ENCODE measurements at places on chromosomes 11 and 22.

GRCh38 chr22:44219101-44219870 is 38.6 kb downstream of the PARVG start:
- no peak for ATAC-seq

DNA sequence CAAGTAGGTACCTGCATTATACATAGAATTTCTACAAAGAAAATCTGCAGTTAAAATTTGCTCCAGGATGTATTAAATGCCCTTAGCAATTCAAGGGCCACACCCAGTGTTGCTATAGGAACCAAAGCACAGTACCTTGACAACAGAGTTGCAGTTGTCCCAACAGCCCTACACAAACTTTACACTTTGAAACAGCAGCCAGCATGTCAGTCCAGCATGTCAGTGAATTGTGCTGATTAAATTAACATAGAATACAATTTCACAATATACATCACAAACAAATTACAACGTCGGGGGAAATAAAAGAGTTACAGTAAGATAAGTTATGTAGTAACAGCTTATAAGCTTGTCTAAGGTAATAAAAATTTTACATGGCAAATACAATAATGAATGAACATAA is 389.2 kb downstream of the SOX6 start:
- ATAC-seq, result no peak

GRCh38 chr11:91921974-91922373 is 302.6 kb upstream of the FAT3 start:
- ATAC-seq, result peak; percentile 26

DNA sequence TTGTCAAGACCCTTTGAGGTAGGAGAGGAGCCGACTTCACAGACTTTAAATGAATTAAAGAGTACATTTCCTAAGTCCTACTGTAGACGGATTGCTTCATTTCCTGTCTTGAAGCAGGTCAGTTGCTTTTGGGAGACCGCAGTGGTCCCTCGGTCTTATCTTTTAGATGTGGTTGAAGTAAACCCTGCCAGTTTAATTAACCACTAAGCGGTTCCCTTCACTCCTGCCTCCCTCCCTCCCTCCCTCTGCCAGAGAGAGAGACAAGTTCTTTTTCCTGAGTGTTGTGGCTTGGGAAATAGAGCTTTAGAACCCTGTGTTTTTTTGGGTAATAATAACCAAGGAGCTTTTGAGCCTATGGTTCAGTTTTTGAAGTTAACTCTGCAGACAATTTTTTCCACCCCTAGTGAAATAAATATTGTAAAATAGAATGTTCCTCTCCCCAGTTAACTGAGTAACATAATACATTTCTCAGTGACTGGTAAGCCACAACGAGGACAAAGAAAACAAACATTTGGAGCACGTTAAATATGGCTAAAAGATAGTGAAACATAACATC is 147.5 kb downstream of the LDLRAD3 start:
- ATAC-seq, result no peak

GRCh38 chr11:22552885-22553284 is 72.7 kb downstream of the FANCF start:
- ATAC-seq, result no peak

DNA sequence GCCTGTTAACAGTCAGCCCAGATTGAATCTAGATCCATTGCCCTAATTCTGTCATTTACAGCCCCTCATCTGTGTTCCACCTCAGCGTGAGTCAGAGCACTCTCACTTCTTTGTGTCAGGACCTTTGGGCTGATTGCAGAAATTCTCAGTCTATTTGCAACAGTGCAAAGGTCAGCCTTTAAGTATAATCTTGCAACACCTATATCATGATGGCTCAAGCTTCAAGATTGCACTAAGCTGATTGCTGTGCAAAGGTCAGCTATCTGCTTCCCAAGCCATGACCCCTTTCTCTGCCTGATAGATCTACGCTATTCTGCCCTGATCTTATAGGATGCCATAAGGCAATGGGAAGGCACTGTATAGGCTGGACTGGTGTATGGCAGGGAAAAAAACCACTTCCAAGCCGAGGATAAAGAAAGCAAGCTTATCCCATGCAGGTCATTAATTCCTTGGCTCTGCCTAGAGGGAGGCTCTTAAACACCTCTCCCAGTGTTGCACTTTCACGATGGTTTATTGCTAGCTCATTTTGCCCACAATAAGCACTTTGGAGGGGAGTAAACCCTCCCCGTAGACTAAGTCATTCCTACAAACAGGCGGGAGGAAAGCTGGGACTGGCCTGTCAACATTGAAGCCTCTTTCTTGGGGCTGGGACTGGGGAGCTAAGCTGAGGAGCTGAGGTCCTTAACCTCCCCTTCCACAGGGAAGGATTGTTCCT is 100.6 kb downstream of the RRAS2 start:
- ATAC-seq, result peak; percentile 32

GRCh38 chr11:96341211-96342013 is 1.6 kb downstream of the MAML2 start:
- peak; percentile 22 for ATAC-seq

GRCh38 chr22:42889304-42889703 is 32.2 kb upstream of the ARFGAP3 start:
- no peak for ATAC-seq

GRCh38 chr22:48886604-48887393 is 940.9 kb downstream of the BRD1 start:
- no peak for ATAC-seq

DNA sequence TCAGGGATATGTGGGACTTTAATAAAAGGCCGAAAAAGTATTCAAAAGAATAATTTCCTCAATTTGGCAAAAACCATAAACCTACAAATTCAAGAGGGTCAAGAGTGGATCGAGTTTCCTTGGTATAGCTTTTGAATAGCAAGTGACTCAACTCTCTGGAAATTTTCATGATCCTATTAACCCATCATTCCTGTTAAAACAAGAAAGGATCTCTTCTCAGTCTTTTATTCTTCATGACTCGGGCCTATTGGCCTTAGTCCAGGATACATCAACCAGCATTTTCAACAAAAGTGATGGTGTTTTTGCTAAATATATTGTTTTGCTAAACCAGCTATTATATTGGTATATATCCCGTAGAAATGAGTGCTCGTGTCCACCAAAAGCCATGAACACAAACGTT is 110.3 kb downstream of the ATXN10 start:
- ATAC-seq, result no peak

- no peak for ATAC-seq
These were observed 70.8 kb downstream of the PANX1 start for GRCh38 chr11:94199136-94200130.

DNA sequence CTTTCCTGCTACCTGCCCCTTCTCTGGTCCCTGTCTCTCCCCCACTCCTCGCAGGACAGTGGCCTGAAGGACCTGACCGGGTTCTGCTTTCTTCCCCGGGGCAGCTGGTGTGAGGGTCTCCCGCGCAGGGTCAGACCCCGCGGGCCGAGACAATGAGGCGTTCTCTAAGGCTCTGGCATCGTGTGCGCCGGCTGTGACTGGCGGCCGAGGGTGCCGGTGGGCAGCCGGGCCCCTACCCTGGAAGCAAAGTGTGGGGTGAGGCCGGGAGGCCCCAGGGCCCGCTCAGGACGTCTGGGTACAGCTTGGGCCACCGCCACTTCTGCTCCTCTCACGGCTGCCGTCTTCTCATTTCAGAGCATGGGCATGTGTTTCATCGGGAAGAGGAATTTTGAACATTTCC is 16.3 kb downstream of the TRMU start:
- no peak for ATAC-seq

GRCh38 chr11:122091835-122092234 is 24.2 kb downstream of the BLID start:
- no peak for ATAC-seq

- no peak for ATAC-seq
These were observed 113.1 kb downstream of the CSNK2A3 start for GRCh38 chr11:11239959-11240358.

GRCh38 chr11:60891103-60891741 is 15.2 kb downstream of the PRPF19 start:
- no peak for ATAC-seq

- ATAC-seq, result no peak
These were observed 38.0 kb downstream of the BCR start for GRCh38 chr22:23218053-23218866.

DNA sequence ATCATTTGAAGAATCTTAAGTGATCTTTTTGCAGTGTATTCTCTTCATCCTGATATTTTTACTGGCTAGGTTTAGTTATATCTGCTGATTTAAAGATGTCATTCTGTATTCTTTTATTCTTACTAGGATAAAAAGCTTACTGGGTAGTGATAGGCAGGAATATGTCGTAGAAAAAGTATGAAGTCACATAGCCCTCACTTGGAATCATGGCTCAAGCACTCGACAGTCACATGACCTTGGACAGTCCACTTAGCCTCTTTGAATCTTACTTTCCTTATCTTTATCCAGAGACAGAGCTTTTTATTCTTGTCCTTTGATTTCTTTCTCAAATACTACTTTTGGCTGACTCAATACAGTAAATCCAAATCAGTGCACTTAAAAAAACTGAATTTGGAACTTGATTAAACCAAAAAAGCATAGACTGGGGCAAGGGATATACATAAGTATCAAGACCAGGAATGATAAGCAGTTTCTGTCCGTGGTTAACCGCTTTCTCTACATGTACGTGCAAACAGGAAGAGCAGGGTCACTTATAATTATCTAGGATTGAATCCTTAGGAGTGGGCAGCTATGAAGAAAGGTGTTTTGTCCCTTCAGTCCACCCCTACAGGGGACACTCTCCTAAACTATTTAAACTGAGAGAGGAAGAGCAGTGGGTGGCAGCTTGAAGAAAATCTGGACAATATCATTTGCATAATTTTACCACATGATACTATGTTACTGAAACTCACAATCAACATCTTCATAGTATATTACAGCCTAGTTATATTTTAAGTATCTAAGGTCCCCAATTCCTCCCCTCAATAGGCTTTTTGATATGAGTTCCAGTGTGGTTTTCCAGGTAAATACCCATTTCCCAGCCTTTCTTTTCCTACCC is 8.0 kb downstream of the MMP7 start:
- ATAC-seq, result peak; percentile 49

Measured in SK-N-SH treated with all-trans-retinoic acid at 6 μM for 48 hours (cell line).